Activated CD4-positive, alpha-beta T cell treated with anti-CD3 and anti-CD28 coated beads, Interleukin-2, amount 50 U/mL, for 16 hours (primary cell): ENCODE measurements at places on chromosomes 4 and X.
A peak's percentile ranks its signal among the peaks of the same experiment; 100 is the strongest.

GRCh38 chrX:149097786-149098185, 407.3 kb downstream of the IDS start:
- DNase-seq = no peak

DNA sequence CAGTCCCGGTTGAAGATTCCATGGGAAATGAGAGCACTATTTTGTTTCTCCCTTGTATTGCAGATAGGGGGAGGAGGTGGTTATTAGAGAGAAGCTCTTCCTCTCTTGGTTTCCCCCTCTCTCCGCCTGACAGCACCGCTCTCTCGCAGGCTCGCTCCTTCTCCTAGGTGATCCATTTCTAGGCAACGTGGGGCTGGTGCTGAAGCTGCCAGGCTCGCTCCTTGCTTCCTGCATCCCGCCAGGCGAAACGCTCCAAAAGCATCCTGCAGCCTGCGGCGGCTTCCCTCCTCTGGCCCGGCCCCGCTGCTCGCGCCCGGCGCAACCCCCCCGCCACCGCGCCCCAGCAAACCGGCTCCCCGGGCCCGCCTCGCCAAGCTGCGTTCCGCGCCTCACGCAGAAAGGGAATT, at the start of gene GRID2:
GRID2 (plus strand) TSS at position 346 of the 407 bp plus-strand sequence.
- no peak for DNase-seq

- peak; percentile 64 for DNase-seq
These were observed 4.8 kb upstream of the SH2D1A start for GRCh38 chrX:124341396-124342132.

GRCh38 chrX:107571296-107571998, 56.9 kb upstream of the PRPS1 start:
- no peak for DNase-seq

DNA sequence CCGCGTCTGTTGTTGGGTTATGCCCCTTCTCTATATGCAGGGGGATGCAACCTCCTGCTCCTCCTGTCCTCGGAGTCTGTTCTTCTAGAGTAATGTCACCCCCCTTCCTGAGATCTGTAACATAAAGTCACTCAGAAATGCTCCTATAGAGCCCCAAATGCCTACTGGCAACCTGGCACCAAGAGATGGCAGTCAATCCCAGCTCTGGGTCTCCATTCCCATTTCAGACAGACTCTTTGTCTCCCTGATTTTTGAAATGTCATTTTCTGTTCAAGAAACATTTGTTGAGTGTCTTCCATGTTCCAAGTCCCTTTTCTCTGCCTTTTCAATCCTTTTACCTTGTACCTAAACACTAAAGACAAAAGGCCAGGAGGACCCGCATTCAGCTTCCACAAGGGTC, 9.6 kb upstream of the PRDM8 start:
- DNase-seq = no peak

DNA sequence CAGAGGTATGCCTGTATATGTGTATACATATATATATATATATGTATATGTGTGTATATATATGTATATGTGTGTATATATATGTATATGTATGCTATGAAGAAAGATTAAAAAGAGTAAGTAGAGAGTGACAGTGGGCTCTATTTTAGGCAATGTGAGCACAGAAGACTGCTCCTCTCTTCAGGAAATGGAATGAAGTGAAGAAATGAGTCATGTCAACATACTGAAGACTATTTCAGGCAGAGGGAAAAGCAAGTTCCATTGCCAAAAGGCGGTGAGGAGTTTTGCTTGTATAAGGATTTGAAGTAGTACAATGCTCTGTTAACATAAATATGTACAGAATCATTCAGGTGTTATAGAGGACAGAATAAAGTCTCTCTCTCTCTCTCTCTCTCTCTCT, 773.2 kb upstream of the FTHL17 start:
- DNase-seq = no peak

- DNase-seq = no peak
These were observed 68.8 kb upstream of the GRIA2 start for GRCh38 chr4:157151711-157152110.

- no peak for DNase-seq
These were observed 14.4 kb downstream of the CHIC1 start for GRCh38 chrX:73577361-73577760.

GRCh38 chr4:2168469-2169319, 73.2 kb downstream of the HAUS3 start:
- DNase-seq = no peak

DNA sequence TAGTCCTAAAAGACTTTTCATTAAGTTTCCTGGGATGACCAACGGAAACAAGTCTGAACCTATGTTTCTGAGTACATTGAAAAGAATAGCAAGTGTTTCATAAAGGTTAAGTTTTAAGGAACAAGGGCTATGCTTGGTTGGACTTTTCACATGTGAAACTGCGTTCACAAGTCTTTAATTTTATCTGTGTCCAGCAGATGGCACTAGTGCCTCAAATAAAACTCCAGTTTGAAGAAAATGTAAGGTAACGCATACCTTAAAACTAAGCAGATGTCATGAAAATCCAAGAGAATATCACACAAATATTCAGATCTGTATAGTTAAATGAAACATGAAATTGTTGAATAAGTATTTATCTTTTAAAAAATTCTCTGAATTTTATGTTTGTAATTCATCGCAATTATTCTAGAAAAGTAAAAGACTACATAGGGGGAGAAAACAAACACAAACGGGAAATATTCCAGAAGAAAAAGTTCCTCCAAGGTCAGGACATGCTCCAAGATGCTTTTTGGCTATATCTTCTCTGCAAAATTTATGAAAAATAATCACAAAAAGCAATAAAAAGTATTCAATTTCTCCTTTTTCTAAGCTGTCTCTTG, 89.6 kb upstream of the MAD2L1 start:
- DNase-seq = peak; percentile 55

DNA sequence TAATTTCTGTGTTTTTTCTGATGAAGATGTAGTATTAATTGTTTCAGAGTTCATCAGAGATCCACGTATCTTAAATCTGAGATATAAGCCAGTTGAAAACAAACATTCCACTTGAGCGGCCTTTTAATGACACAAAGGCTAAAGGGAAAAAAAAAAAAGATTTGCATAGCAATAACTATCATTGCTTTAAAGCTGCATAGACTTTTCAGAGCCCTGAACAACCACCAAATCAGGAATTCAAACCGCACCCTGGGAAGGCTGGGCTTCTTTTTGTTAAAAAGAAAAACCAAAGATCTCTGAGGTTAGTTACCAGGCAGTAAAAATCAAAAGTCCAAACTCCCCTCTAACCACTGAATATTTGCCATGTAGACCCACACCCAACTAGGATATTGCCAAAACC, 206.0 kb downstream of the HHIP start:
- DNase-seq = no peak

DNA sequence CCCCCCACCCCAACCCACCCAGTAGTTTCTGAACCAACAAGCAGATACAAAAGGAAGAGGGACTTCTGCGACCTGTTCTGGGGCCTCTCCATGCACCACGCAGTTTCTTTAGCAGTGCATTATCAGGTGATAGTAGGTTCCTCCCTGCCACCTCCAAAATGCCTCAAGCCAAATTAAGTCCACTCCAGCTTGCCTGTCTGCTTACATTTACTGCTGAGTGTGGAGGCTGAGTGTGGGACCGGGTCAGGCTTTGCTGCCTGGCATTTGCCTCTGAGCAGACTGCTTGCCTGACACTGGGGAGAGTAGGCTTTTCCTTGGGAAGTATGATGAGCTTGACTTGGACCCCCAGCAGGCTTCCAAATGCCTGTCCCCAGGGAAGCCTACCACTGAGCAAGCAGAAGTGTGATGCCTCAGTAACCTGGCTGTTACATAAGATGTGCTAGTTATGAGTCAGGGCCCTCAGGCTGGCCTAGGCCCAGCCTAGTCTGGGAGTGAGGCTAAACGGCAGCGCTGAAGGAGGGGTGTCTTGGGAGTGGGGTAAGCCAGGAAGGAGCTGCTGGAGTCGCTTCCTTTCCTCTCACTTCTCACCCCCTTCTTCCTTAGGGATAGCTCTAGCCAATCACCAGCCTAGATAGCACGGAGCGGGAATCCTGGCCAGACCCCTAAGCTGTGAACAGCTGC, 9.0 kb downstream of the TSC22D3 start:
- DNase-seq = no peak

GRCh38 chr4:146179784-146180370, 4.4 kb downstream of the LSM6 start:
- no peak for DNase-seq

DNA sequence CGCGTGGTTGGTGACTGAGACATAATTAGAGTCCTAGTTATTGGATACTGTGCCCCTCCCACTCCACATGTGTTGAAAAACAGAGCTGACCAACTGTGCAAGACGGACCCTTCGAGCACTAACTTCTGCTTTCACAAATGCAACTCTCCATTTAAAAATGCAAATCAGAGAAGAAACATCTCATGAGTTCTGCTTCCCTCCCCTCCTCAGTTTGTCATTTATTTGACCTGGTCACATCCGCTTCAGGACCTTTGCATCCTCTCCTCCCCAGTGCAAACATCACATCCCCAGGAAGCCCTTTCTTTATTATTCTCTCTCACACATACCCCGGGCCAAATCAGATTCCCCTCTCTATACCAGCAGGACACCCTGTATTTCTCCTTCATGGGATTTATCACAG, 38.1 kb upstream of the NOCT start:
- no peak for DNase-seq

DNA sequence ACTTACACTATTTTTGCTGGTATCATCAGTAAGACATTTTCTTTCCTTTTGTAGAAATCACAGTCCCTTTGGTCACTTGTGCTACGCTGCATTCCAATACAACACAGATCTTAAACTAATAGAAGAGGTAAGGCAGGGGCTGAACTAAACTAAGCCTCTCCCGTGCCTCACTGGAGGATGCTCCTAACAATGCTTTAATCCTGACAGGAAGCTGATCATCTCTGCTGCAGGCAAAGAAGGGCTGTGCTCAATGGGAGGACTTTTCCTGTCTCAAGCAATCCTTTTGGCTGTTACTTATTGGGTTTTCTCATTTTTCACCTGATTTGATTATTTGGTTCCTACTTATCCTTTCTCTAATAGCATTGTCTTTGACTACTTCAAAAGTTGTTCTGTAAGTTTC, 583.1 kb downstream of the INPP4B start:
- no peak for DNase-seq

DNA sequence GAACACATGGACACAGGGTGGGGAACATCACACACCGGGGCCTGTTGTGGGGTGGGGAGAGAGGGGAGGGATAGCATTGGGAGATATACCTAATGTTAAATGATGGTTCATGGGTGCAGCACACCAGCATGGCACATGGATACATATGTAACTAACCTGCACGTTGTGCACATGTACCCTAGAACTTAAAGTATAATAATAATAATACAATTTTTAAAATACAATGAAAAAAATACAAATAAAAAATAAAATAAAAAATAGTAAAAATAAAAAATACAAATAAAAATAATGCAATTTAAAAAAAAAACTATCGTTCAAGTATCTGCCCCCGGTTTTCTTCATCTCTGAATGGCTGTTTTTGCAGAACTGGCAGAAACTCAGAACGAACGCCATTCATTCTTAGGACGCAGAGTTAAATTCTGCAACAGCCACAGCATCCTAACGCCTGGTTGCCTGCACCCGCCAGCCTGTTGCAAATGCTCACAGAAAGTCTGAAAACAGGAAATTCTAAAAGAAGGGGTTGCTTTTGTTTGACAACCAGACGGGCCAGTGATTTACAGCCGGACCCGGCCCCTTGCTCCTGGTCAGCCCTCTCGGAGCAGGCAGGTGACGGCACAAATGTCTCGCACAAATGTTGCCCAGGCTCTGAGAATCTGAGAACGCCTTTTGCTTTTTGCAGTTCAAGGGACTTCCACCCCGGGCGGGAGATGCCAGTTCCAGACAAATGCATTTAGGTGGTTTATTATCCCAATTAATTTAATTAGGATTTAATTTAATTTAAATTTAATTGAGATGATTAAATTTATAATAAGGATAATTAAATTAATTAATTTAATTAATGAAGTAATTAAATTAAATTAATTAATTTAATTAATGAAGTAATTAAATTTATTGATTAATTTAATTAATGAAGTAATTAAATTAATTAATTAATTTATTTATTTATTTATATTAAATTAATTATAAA, 47.8 kb downstream of the CRLF2 start:
- no peak for DNase-seq

- no peak for DNase-seq
These were observed 130.9 kb downstream of the TTC29 start for GRCh38 chr4:146814750-146815149.

GRCh38 chrX:11210415-11210801, 82.8 kb upstream of the AMELX start:
- DNase-seq = no peak

- no peak for DNase-seq
These were observed 53.3 kb upstream of the PASD1 start for GRCh38 chrX:151510203-151510602.

DNA sequence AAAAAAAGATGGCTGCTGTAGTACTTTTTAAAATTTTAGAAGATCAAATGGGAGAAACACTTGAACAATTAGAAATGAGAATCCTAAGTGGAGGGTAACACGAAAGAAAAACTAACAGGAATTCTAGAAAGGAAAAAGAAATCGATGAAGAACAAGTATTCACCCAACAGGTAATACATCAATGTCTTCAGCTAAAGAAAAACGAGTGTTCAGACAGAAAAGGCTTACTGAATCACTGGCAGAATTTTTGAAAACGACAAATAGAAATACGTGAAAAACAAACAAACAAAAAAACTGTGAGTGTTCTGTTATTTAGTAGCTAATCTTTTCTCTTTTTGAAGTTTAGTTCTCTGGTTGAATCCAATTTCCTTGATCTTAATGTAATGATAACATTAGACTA, 1.8 kb downstream of the MAD2L1 start:
- no peak for DNase-seq

GRCh38 chr4:78288327-78288726, 231.2 kb downstream of the FRAS1 start:
- DNase-seq = no peak

GRCh38 chr4:14247767-14248166, 620.2 kb upstream of the BOD1L1 start:
- no peak for DNase-seq

DNA sequence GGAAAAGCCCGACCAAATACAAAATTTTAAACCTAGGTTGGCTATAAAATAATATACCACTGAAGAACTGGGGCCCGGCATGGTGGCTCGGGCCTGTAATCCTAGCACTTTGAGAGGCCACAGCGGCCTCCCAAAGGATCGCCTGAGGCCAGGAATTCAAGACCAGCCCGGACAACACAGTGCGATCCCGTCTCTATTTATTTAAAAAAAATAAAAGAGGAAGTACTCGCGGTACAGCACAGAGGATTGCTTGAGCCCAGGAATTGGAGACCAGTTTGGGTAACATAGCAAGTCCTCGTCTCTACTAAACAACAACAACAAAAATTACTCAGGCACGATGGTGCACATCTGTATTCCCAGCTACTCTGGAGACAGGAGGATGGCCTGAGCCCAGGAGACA, 44.8 kb upstream of the CDKN2AIP start:
- no peak for DNase-seq

DNA sequence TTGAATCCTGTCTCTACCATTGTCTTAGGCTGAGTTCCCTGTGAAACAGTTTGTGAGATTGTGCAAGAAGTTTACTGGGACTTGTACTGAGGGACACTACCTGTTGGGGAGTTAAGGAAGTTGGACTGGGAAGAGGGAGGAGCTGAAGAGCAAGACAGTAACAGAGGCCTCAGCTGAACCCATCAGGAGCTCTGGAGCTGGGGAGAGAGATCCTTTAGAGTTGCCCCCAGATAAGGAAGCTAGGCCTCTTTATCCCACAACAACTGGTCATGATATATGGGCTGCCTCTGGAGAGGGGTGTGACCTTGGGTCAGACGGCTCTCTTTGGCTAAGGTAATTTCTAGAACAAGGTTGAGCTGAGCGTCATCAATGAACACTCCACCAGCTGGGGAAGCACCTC, 137.8 kb upstream of the SLC4A4 start:
- DNase-seq = no peak
